ENCODE measurements at places on chromosomes 1 and 21.
A peak's percentile ranks its signal among the peaks of the same experiment; 100 is the strongest.

GRCh38 chr1:151720974-151721787 lies at the start of gene RIIAD1:
Gene RIIAD1, plus strand, starts transcription at chr1:151721522. Its CDS starts 15 bp downstream, at chr1:151721537.
- DNase-seq, result peak; percentile 92

GRCh38 chr1:6683434-6683833 lies 18.2 kb downstream of the DNAJC11 start:
- DNase-seq, result no peak

- DNase-seq, result no peak
These were observed 130.7 kb upstream of the VAMP3 start for GRCh38 chr1:7640350-7640749.

DNA sequence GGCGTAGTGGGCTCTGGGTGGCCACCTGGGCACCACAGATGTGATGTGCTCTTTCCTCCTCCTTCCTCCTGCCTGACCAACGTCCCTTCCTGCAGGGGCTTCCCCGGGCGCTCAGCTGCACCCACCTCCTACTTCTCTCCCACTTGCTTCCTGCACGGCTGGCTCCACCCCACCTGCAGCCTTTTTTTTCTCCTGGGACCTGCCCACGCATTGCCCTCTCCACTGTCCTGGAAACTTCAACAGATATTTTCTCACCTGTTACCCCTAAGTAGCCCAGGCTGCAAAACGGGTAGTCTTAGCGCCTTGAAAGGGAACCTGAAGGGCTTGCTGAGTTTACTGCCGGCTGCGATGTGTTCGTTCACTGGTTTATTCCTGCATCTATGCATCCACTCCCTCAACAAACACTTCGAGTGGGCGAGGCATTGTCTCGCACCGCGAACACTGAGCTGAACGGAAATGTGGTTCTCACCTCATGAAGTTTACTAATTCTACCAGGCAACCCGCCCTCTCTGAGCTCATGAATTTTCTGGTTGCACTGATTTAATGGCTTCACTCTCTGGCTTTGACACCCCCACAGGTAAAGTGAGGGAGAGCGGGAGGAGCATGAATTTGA lies 23.6 kb downstream of the ZBTB18 start:
- DNase-seq, result peak; percentile 72
